ENCODE measurements at places on chromosomes 1 and 21.
A peak's percentile ranks its signal among the peaks of the same experiment; 100 is the strongest.

DNA sequence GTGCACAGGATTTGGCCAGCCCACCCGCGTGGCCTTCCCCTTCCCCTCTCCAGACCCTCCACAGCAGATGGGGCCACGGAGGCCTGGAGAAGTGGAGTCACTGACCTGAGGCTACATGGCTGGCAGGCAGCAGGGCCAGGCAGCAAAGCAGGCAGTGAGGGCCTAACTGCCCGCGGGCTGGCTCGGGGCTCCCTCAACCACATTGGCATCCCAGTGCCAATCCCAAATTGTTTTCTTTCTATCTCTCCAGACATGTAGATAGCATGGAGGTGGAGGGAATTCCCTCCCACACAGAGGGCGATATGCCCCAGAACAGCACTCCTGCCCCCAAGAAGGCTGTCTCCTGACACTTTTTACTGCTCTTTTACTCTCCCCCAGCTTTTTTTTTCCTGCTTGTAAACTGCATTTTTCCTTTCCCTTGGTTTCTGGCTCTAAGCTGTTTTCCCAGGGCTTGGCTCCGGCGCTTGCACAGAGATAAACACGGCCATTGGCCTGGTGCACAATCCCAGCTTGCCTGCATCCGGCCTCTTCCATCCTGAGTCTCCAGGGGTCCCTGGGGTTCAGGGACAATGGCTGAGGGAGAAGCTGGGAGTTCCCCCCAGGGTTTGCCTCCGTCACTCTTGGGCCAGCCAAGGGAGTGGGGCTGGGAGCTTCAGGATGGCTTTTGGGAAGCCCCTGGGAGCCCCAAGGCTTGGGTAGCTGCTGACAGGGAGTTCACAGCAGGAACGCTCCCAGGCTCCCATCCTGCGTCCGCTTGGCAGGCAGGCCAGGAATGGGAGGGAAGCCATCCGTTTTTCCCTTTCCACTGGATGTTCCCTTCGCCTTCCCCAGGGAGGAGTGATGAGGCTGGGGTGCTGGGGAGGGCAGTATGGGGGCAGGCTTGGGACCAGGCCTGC lies 7.0 kb downstream of the EPHX1 start:
- H3K27ac ChIP-seq: peak overlapping the region; percentile 94
- DNase-seq: peak; percentile 79
- no peaks in the 10 kb centered on the region for H3K36me3 ChIP-seq
- H3K4me3 ChIP-seq: peak overlapping the region; percentile 1
- H3K4me1 ChIP-seq: peaks cover 67% of the 10 kb centered on the region

DNA sequence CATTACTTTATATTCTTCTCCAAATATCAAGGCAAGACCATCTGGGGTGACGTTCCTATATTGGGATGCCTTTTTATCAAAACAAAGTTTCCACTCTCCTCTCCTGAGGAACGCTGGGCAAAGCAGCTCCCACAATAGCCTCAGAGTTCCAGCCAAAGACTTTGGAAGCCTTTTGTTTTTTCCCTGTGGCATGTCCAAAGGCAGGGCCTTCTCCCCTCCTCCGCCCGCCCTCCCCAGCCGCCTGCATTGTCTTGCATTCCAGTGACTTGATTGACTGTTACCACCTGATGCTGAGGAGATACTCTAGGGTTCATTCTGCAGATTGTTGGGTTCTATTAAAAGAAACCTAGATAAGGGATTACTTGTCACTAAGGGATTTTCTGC lies 43.5 kb downstream of the PROX1 start:
- DNase-seq: no peak
- no peak overlapping the region for H3K27ac ChIP-seq
- no peaks in the 10 kb centered on the region for H3K4me1 ChIP-seq
- no peaks in the 10 kb centered on the region for H3K27me3 ChIP-seq
- H3K36me3 ChIP-seq: no peaks in the 10 kb centered on the region

DNA sequence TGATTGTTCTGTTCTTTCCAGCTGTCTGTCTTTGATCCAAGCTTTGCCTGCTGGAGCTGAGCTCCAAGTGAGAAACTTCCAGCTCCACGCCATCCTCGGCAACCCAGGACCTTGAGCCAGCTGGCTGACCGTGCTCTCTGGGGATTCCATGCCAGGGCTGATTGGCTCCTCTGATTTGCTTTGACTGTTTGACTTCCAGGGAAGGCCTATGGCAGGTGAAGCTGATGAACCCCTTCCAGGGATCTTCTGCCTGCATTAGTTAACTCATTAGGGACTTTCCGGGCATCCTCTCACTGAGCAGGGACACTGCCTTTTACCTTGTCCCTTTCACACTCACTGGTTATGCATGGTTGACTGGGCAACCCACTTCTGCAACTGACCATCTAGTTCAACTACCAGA lies 406.1 kb downstream of the RPS6KC1 start:
- DNase-seq: no peak
- no peaks in the 10 kb centered on the region for H3K4me1 ChIP-seq
- no peak overlapping the region for H3K4me3 ChIP-seq
- no peaks in the 10 kb centered on the region for H3K36me3 ChIP-seq

GRCh38 chr1:19430121-19431068 lies 54.9 kb downstream of the CAPZB start:
- H3K4me1 ChIP-seq: peaks cover 35% of the 10 kb centered on the region
- DNase-seq: no peak
- H3K27ac ChIP-seq: peak overlapping the region; percentile 46
- no peaks in the 10 kb centered on the region for H3K36me3 ChIP-seq
- no peak overlapping the region for H3K4me3 ChIP-seq
- H3K27me3 ChIP-seq: no peaks in the 10 kb centered on the region

GRCh38 chr1:174417921-174418320 lies 29.8 kb upstream of the GPR52 start:
- H3K4me1 ChIP-seq: no peaks in the 10 kb centered on the region
- DNase-seq: no peak
- H3K36me3 ChIP-seq: no peaks in the 10 kb centered on the region
- no peak overlapping the region for H3K27ac ChIP-seq

DNA sequence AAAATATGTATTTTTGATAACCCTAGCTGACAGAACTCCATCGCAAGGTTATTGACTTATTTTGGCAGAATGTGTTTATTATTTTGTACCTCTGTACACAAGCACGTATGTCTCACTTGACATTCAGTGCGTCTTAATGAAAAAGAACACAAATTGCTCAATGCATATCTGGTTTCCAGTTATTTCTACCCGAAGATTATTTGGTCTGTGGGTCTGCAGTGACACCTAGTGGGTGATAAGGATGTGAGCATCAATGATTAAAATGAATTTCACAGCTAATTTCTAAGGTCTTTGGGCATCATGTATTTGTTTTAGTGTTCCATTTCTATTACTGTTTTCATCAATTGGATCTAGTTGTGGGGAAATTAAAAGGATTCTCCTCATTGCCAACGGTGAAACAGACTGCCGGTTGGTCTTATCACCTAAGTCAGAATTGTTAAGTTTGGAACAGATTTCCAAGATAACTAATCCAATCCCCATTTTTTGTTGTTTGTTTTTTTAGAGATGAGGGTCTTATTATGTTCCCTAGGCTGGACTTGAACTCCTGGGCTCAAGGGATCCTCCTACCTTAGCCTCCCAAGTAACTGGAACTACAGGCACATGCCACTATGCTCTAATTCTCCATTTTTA lies 13.9 kb downstream of the DDX20 start:
- H3K4me1 ChIP-seq: no peaks in the 10 kb centered on the region
- H3K36me3 ChIP-seq: no peaks in the 10 kb centered on the region
- no peak for DNase-seq
- no peak overlapping the region for H3K4me3 ChIP-seq

DNA sequence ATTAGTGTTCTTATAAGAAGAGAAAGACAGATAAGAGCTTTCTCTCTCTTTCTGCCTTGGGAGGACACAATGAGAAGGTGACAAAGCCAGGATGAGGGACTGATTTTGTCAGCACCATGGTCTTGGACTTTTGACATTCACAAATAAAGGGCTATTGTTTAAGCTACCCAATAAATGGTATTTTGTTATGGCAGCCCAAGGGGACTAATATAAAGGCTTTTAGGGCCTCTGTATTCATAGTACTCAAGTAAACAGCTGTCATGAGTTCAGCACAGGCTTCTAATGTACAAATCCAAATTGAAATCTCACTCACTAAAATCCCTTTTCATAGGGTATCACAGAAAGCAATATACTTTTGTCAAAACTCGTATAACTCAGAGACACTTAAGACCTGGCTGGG lies 242.7 kb downstream of the FAF1 start:
- H3K4me3 ChIP-seq: no peak overlapping the region
- DNase-seq: no peak
- no peaks in the 10 kb centered on the region for H3K4me1 ChIP-seq
